ENCODE measurements at places on chromosomes 4 and X.

- DNase-seq = no peak
Measured at GRCh38 chr4:82797405-82798111, 1.0 kb downstream of the SCD5 start.

GRCh38 chr4:162126729-162127128 is 37.1 kb downstream of the FSTL5 start:
- no peak for DNase-seq

DNA sequence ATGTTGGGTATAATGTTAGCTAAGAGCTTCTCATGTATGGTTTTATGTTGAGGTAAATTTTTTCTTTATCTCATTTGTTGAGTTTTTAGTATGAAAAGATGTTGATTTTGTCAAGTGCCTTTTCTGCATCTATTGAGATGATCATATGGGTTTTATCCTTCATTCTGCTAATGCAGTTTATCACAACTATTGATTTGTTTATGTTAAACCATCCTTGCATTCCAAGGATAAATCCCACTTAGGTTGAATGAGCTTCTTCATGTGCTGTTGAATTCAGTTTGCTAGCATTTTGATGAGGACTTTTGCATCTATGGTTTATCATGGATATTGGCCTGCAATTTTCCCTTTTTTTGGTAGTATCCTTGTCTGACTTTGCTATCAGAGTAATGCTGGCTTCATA is 93.3 kb downstream of the SYTL5 start:
- no peak for DNase-seq

DNA sequence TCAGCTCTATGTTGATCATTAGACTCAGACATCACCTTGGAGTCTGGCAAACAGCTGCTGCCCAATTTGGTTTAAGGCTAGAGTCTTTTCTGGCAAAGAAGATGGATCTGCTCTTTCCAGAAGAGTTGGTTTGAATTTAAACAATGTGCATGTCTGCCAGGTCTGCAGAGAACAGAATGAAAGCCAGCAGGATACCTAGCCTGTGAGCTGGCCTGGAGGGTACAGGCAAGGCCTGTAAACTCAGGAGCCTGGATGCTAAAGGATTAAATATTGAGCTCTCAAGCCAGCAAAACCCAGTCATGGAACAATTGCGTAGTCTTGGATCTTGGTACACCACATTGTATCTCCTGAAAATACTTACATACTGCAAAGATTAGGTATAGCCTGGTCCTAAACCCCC is 15.6 kb upstream of the PDLIM3 start:
- DNase-seq = no peak
